ENCODE measurements at places on chromosomes 12 and 14.

DNA sequence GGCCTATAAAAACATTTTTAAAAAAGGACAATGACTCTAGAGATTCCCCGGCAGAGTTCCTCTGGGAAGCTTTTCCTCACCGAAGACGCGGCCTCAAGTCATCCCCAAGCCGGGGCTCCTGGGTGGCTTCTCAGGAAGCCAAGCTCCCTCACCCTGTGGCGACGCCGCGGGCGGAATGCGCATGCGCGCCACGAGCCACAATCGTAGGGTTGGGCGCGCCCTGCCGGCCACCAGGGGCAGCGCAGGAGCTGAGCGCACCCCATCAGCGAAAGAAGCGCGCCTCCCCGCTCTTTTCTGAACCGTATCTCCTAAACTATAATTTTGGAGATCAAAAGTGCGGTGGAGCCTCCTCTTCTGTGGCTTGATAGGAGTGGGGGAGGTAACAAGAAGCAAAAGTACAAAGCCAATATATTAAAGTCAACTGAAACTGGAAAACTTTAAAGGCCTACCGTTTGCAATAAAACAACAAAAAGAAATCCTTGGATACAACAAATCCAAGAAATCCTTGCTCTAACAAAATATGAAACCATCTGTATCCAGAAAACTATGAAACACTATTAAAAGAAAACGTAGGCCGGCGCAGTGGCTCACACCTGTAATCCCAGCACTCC is 17.4 kb upstream of the CHFR start:
- DNase-seq: peak; percentile 90

GRCh38 chr14:79413734-79414428 is 797.4 kb downstream of the DIO2 start:
- no peak for DNase-seq

GRCh38 chr12:31517994-31518393 is 72.9 kb downstream of the DENND5B start:
- DNase-seq: no peak

DNA sequence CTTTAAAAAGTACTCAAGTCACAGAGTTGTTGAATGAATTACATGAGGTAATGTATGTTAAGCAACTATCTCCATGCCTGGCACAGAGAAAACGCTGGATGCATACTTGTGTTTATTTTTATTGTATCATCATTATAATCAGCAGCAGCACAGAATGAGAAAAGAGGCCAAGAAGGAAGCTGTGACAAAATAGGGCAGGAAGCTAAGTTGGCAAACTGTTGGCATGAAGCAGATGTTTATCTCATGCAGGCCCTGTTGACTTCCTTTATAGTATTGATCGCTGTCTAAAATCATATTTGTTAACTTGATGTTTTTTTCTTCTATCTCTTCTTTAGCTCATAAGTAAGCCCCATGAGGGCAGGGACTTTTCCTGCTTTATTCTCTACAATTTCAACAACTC is 466.6 kb downstream of the TRHDE start:
- no peak for DNase-seq

- no peak for DNase-seq
Observed at GRCh38 chr12:116373572-116374206, 96.2 kb upstream of the MED13L start.

DNA sequence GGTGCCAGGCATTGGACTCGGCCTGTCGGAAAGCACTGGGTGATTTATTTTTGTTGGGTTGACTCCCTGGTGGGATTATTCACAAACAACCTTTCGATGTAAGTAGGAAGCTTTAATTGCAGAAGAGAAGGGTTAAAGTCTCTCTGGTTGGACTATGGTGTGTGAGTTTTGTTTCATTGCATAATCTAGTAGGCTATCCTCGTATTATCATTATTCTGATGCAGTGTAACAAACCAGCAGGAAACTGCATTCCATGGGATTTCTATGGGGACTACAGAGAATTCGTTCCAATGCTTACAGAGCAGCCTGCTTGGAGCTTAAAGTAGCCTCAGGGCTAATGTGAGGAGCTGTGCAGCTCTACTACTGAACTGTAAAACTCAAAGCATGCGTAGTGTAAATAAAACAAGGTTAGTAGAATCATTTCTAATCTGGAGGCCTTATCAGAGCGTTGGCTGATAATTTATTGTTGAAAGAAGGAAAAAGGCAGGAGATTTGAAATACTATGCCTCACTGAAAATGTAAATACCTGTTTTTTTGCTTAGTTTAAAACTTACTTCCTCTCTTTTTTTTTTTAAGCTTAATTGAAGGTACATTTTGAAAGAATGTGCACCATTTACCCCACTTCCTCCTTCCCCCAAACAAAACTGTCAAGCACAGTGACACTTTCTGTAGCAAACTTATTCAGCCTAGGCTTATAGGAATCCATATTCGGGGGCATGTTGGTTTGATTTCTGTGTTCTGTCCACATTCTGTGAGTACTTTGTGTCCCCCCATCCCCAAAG is 226.7 kb downstream of the NPAS3 start:
- DNase-seq: no peak

GRCh38 chr14:64185184-64185583 is 109.0 kb downstream of the ESR2 start:
- DNase-seq: no peak

DNA sequence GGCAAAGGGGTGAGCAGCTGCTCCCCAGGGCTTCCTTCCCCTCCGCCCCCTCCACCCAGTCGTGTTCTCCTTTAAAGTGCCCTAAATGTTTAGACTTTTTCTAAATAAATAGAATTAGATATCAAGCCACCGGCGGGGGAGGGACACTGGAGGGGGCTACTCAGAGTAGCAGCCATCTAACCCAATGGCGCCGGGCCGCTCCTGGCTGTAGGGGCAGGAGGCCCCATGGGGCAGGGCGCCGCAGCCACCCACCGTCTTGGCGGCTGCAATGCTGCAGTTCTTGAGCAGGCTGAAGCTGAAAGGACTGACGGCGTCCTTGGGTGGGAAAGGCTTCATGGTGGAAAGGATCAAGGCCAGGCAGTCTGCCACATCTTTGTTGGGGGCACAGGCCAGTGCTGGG is 13.1 kb downstream of the SLC39A5 start:
- DNase-seq: no peak

DNA sequence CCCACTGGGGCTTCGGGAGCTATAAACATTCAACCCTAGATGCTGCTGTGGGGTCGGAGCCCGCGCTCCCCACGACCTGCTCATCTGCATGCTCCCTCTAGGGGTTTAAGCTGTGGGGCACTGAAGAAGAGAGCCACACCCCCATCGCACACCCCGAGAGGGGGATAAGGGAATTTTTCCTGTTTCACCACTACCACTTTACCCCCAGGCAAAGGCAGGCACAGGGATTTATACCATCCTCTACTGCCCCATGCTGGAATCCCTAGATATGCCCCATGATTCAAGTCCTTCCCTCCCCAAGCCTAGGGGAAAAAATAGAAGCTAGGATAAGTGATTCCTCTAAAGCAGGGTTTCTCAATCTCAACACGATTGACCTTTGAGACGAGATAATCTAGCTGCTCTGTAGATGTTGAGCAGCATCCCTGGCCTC is 59.9 kb upstream of the CCDC60 start:
- DNase-seq: no peak

DNA sequence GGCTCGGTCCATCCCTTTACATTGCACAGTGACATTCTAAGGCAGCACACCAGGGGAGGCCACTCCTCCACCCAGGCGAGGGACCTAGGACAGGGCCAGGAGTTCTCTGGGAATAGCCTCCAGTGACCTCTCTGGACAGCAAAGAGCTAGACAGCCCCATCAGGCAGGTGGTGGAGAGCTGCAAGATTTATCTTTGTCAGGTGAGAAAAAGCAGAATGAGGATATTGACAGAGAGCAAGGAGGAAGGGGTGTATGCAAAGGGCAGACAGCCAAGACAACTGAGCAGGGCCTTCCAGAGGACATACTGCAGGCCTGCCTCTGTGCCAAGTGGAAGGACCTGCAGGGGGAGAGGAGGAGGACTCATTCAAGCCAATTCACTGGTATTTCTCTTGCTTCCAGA is 112.4 kb upstream of the MAX start:
- DNase-seq: no peak

GRCh38 chr12:18270958-18271460 is 9.7 kb downstream of the PIK3C2G start:
- DNase-seq: no peak

DNA sequence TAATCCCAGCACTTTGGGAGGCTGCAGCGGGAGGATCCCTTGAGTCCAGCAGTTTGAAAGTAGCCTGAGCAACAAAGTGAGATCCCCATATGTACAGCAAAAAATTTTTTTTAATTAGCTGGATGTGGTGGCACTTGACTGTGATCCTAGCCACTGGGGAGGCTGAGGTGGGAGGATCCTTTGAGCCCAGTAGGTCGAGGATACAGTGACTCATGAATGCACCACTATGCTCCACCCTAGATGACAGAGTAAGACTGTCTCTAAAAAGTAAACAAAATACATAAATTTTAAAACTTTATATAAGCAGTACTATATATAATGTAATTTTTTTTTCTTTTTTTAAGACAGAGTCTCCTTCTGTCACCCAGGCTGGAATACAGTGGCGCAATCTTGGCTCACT is 115.4 kb downstream of the ESR2 start:
- DNase-seq: no peak

DNA sequence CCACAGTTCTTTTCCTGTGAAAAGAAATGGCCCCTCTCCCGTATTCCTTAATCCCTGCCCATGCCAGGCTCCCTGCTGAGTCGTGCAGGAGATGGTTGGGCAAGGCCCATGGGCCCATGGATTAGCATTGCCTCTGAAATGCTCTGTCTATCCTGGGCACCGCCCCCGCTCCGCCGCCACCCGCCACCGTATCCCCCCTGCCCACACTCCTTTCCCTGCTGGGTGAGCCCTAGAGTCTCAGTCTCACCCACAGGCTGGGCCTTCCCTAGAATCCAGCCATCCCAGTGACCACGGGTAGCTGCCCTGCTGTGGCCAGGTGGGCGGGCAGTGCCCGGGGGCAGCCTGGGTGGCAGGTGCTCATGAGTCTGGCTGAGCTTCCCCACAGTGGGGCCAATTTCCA is 50.6 kb downstream of the TSPAN11 start:
- DNase-seq: no peak

- no peak for DNase-seq
Observed at GRCh38 chr14:84533181-84533725, 996.7 kb upstream of the FLRT2 start.

GRCh38 chr14:91893669-91894068 is 26.3 kb upstream of the TC2N start:
- no peak for DNase-seq

- DNase-seq: no peak
Observed at GRCh38 chr14:22561661-22562579, 27.1 kb downstream of the DAD1 start.

DNA sequence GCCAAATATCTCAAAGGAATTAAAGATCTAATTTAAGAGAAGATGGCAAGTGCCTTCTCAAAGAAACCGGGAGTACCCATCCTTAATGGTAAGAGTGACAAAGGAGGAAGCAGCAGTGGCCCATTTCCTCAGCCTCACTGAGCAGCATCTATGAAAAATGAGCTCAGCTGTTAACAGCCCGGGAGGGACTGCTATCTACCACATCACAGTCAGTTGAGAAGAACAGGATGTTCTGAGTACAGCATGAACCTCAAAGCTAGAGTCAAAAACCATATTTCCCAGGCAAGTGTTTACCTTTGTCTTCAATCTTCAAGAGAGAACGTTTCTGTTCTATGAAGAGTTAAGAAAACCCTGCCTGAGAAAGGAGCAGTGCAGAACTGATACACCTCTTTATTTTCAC is 115.0 kb downstream of the BTG1 start:
- peak; percentile 31 for DNase-seq

DNA sequence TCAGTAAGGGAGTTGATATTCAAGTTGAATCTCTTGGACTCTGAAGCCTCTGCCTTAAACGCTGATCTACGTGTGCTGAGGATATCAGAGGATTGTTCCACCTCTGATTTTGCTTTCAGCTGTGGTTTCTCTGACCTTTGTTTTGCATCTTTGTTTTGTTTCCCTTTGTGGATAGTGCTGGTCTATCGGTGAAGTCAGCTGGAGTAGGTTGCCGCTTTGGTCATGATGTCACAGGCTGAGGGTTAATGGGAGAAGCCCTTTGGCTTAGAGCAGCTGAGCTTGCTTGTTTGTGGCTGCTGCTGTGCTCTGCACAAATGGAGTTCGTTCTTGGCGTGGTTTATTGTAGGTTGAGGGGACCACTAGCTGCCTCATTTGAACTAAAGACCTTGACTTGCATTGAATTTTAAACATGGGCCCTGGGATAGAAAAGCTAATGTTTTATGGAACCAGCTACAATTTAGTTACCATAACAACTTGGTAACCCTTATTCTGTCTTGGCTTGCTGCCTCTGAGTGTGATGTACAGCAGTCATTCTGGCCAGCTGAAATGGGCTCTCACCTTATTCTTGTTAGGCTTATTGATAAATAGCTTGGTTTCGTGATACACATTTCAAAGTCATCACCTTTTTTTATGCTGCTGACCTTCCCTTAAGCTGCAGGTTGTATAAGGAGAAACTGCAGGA is 284.5 kb upstream of the E2F7 start:
- DNase-seq: no peak

GRCh38 chr12:62912644-62913043 is 22.3 kb downstream of the PPM1H start:
- no peak for DNase-seq

Measured in stimulated activated CD4-positive, alpha-beta T cell treated with anti-CD3 and anti-CD28 coated beads, TNF-alpha, amount 100 ng/mL, for 1 hour (primary cell).